Endothelial cell (in vitro differentiated cells): ENCODE measurements at places on chromosomes 5 and 9. TPM values are rescaled to one million over a fixed set of nuclear protein-coding genes. Genes with fewer than 3 reads are reported as not detected.
A peak's percentile ranks its signal among the peaks of the same experiment; 100 is the strongest.

The GRIA1 gene
- total RNA-seq = 21.9 TPM

DNA sequence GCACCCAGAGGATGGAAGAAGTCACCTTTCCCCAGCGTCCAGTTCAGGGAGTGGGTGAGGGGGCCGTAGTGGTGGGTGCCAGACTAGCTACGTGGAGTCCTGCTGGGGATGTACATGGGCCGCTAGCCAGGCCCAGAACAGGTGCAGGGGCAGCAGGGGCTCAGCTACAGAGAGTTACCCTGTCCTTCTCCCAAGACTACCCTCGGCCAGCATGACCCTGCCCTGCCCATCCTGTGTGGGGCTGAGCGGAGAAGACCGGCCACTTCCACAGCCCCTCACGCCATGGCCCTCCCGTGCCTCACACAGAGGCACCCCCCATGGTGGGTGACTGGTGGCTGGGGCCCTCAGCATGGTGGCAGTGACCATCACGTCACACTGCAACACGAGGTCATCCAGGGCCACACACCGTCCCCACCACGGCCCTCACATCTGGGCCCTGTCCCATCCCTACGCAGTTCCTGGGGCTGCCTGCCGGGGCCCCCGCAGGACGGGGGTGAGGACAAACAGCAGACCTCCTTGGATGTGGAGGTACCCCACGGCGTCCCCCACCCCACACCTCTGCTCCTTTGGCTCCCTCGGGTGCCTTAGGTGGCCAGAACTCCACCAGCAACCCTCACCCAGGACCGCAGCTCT, 977 bp upstream of the DPP7 start:
- DNase-seq = no peak

The DPH7 gene
- 32.2 TPM for total RNA-seq

GRCh38 chr9:79985264-79985663, 413.5 kb downstream of the TLE4 start:
- DNase-seq = no peak

- no peak for DNase-seq
Observed at GRCh38 chr9:109813303-109813702, 33.3 kb downstream of the PALM2AKAP2 start.

GRCh38 chr5:5492087-5492933, 69.8 kb downstream of the ICE1 start:
- DNase-seq = peak; percentile 41

The INVS gene
- 21.6 TPM for total RNA-seq

DNA sequence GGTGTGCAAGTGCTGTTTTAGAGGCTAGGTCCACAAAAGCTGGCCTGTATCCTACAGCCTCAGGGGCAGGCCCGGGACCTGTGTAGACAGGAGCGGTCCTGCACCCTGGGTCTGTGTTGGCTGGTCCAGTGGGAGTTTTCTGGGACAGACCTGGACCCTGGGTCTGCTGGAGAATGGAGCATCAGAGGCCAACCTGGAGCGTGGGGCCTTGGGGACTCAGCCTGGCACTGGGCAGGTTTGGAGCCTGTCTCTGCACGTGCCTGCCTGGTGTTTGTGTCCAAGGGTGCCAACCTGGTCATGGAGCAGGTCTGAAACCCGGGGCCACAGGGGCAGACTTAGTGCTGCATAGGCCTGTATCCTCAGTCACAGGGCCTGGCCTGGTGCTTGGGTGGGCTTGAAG, 45.8 kb downstream of the SRFBP1 start:
- no peak for DNase-seq

DNA sequence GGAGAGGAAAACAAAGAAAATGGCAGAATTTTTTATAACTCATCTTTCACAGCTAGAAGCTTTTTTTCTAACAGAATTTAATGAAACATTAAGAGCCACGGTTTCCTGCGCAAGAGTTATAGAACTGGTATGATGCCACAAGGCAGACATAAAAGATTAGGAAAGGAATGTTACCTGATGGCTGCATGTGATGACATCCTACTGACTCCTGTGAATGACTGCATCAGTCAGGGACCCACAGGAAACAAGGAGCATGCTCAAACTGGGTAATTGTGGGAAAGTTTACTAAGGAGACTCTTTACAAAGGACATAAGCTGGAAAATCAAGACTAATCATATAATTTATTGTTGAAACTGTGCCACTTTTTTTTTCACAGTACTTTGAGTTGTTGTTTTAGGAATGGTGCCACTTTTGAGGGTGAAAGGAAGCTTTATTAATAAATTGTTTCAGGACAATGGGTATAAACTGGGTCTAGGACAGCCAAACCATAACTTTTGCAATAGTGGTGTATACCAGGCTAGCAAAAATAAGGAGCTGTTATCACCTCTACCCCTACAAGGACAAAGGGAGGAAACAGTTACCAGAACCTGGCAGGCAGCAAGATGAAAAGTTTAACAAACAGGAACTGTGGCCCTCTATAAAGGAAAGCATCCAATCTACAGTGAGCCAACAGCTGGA, 5.1 kb upstream of the TSLP start:
- no peak for DNase-seq

DNA sequence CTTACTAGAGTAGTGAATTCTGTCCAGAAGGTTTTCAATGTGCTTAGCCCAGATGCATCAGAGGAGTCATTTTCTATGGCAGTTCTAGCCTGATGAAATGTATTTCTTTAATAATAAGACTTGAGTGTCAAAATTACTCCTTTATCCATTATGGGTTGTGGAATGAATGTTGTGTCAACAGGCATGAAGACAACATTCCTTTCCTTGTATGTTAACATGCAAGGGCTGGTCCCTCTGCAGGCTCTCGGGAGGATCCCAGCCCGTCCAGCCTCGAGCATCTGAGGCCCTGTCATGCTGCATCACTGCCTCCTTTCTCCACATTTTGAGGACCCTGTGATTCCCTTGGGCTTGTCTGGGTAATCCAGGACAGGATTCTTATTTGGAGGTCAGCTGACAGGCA, 42.9 kb upstream of the FAM120AOS start:
- no peak for DNase-seq

The GRM6 gene
- total RNA-seq = not detected

The TMC1 gene
- not detected for total RNA-seq

The PLEKHG4B gene
- total RNA-seq = 6.8 TPM

- DNase-seq = no peak
Observed at GRCh38 chr5:133428072-133428660, 184.2 kb downstream of the FSTL4 start.

- DNase-seq = no peak
Observed at GRCh38 chr5:93384026-93384425, 197.0 kb downstream of the NR2F1-AS1 start.
